ENCODE measurements at places on chromosomes 6 and 20.

GRCh38 chr20:7240490-7240889, 473.0 kb downstream of the BMP2 start:
- no peak for DNase-seq

DNA sequence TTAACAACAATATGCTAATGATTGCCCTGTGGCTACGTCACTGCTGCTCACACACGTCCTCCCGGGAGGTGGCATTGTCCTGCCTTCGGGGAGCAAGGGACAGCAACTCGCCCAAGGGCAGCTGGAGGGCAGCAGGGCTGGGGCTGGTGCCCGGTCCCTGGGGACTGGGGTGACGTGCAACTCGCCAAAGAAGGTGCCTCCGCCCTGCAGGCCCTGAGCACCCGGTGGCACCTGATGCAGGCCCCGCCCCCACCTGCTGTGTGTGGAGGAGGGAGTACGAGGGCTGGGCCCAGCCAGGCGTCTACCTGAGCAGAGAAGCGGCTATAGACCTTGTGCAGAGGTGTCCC, 64.8 kb upstream of the SLCO4A1 start:
- no peak for DNase-seq

GRCh38 chr20:1121429-1121828, 3.0 kb downstream of the PSMF1 start:
- DNase-seq, result no peak

DNA sequence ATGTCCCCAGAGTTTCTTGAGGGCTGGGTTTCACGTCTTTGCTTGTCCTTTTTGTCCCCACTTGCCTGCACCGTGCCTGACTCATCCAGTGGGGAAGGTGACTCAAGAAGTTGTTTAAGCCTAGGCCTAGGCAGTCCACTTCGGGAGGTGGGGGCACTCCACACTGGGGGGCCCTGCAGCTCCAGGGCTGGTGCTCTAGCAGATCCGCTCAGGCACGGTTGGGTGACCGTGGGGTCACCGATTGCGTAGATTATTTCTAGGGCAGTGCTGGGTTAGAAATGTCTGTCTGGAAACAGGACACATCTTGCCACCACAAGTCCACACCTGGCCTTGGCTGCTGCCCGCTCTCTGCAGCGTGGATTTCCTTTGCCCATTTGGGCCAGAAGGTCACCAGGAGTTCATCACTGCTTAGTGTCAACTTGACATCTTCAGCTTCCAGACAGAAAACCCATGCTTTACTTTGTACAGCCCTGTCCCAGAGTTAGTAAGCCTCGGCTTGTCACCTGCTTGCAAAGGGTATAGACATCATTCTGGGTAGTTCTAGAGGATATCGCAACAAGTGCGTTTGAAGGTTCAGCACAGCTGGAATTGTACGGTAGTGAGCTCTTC, 13.6 kb upstream of the C20orf144 start:
- no peak for DNase-seq

DNA sequence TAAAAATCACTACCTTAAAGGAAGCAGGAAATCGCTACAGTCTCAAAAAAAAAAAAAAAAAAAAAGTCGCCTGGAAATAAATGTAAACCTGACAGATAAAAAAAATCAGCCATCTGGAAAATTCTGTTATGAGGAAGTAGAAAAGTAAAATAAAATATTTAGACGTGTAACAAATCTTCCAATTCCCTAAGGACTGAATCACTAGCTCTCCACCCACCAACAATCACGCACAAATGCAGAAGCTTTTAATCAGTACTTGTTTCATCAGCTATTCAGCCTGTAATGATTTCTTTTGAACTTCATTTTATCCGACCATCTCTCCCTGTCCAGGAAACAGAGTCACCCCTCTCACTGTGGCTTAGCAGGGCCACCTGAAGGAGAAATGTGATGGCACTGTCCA, 59.0 kb downstream of the SLC23A2 start:
- DNase-seq, result no peak

DNA sequence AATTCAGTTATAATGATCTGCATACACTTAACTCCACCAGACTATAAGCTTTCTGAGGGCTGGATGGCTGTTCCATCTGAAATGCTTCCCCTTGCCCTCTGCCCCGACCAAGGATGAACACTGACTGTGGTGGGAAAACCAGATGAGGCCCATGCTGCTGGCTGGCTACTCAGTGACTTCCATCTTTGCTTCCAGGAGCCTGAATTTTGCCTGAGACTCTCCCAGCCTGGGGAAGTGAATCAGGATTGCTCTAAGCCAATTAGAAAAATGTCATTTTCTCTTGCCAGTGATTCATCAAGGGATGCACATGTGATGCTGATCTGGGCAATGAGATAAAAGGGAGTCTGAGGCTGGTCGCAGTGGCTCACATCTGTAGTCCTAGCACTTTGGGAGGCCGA, 1.7 kb upstream of the TOMM34 start:
- DNase-seq, result no peak

DNA sequence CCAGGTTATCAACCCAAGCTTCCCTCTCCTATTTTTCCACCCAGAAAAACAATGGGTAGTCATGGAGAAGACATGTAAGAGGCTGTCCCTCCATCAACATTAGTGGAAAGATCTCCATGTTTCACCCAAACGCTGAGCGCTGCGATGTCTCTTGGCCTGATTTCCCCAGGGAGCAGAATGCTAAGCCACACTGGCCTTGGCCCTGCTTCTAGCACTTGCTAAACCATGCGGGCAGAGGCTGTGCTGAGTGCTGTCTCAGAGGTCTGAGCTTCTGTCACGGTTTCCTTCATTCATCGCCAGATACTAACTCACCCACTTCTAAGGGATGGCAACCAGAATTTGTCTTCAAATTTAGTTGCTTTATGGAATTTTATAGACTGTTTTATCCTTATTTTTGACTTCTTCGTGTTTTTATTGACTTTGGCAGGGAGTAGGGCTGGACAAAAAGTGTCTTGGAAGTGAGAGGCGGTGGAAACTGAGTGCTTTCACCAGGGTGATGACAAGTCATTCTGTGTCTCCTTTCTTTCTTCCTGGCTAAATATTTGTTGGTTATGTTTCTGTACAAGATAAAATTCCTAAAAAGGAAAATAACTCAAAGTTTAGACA, 181.4 kb upstream of the UST start:
- DNase-seq, result no peak

GRCh38 chr6:30601436-30601814, 15.6 kb downstream of the PPP1R10 start:
- DNase-seq, result no peak

GRCh38 chr6:166707045-166707444, 80.0 kb upstream of the RPS6KA2 start:
- DNase-seq, result no peak

DNA sequence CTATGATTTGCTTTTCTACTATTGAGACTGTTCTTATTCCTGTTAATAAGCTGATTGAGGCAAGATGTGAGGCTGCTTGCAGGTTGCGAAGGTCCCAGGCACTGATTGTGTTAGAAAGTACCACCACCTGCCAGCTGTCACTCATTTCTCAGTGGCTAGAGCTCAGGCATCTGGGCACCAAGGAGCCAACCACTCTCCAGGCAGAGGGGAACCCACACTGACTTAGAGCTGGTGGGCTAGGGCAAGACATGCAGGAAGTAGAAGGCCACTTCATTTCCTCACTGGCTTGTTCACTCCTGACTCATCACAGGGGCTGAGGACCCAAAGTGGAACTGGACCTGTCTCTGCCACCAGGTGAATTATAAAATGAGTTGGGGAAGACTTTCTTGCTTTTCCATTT, 7.8 kb upstream of the DLL1 start:
- no peak for DNase-seq

GRCh38 chr6:170231293-170232185, 59.3 kb downstream of the DLL1 start:
- DNase-seq, result no peak

- DNase-seq, result no peak
Observed at GRCh38 chr20:46283426-46284039, 24.8 kb downstream of the CDH22 start.

GRCh38 chr20:16052456-16052855, 520.8 kb downstream of the KIF16B start:
- no peak for DNase-seq

- DNase-seq, result no peak
Observed at GRCh38 chr6:107550906-107551305, 61.0 kb downstream of the SOBP start.

DNA sequence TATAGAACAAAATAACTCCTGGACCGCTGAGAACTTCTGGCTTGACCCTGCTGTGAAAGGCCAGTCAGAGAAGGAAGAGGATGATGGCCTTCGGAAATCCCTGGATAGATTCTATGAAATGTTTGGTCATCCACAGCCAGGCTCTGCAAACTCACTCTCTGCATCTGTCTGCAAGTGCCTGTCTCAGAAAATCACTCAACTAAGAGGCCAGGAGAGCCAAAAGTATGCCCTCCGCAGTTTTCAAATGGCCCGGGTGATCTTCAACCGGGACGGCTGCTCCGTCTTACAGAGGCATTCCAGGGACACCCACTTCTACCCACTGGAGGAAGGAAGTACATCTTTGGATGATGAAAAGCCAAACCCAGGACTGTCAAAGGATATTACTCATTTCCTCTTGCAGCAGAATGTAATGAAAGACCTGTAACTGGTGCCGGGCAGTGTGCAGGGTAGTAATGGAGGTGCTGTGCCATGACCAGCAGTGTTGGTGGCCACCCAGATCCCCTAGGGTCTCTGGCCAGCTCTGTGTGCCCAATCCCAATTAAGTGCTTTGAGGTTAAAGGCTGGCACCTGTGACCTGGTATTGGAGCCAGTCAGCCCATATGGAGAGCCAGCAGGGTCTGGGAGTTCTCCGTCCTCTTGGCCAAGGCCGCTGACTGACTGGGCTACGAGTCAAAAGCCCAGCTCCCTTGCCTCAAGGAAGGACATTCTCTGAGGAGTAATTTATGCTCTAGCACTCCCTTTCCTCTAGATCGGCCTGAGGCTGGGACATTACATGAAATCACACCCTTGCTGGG, 87.1 kb downstream of the TRMT6 start:
- DNase-seq, result no peak

- DNase-seq, result no peak
Observed at GRCh38 chr6:99613409-99613704, 6.7 kb downstream of the PRDM13 start.

DNA sequence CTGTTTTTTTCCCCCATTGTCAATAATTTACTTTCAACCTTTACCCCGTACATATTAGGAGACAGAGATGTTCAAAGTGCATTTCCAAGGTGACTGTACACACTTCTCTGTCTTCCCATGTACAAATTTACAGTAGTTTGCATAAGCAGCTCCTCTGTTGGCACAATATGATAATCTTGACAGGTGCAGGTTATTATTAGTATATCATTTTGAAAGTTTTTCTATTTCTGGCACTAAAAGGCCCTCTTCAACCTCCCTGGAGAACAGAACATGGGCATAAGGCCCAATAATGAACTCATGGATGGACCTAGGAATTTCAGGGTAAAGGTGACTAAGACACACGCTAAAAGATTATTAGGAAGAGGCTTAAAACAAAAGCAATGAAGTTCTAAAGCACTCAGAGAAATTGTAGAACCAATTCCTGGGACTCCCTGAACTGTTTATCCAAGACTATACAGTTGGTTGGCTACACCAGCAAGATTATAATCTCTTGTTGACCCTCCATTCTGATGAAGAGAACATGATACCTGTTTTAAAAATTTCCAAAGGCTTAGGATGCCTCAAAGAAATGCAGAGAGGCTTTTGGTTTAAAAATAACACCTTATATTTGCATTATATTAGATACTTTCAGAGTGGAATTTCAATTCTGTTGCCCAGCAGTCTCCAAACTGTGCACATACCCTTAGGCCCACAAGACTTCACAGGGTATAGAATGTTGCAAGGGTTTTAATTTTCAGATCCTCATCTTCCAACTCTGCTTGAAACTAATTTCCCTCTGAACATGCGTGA, 1.1 kb downstream of the AIG1 start:
- no peak for DNase-seq

GRCh38 chr20:16475225-16475624, 98.0 kb downstream of the KIF16B start:
- no peak for DNase-seq

DNA sequence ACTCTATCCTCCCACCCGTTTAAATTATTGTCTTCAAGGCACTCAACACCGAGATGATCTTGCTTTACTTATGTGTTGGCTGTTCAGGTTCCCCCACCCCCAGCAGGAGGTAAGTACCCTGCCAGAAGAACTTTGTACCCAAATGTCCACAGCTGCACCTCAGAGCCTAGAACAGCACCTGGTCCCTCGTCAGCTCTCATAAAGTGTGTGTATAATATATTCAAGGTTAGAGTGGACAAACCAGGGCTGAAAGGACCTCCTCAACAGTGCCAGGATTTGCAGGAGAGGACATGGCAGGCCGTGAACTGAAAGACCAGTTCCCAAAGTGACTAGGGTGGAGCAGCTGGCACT, 5.9 kb upstream of the CPXM1 start:
- DNase-seq, result no peak

GRCh38 chr6:136517002-136517401, 33.2 kb downstream of the MAP7 start:
- no peak for DNase-seq

DNA sequence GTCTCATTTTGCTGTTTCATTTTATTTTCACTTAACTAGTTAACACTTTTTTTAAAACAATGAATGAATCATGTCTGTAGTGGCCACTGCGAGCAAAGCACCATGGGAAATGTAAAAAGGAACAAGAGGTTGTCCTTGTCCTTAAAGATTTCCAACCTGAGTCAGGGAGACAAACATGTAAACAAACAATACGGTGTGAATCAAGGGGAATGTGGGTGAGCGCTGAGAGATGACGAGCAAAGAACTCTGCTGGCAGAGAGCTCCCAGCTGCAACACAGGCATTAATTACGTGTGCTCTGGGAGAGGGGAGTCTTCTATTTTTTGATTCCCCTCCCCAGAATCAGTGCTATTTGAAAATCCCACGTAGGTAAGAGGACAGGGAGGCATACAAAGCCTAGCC, 84.3 kb downstream of the ATXN1 start:
- DNase-seq, result no peak

DNA sequence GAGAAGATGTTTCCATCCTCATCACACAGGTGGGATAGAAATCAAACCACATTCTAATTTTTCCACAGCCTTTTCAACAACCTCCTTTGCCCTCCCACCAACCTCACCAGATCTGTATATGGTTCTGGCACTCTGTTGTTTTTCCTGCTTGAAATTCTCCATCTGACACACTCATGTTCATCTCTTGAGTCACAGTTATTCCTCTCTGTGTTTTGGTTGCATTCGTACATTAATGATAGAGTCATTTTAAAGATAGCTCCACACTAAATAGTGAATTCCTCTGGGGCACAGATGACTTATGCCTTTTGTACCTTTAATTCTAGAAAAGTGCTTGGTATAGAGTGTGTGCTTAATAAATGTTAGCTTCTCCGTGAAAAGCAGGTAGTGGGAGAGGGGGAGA, 1.4 kb upstream of the GCLC start:
- no peak for DNase-seq

DNA sequence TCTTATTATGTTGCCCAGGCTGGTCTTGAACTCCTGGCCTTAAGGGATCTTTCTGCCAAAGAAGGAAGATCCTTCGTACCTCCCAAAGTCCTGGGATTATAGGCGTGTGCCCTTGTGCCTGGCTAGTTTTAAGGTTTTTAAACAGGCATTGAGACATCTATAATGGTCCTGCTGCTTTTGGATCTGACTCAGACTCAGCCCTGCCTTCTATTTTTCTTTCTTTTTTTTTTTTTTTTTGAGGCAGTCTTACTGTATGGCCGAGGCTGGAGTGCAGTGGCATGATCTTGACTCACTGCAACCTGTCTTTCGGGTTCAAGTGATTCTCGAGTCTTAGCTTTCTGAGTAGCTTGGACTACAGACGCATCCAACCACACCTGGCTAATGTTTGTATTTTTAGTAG, 73.7 kb downstream of the PHF20 start:
- no peak for DNase-seq

GRCh38 chr6:106617302-106617701, 12.0 kb downstream of the RTN4IP1 start:
- DNase-seq, result no peak
